ENCODE measurements at places on chromosomes 12 and 14. TPM values are rescaled to one million over a fixed set of nuclear protein-coding genes. Genes with fewer than 3 reads are reported as not detected.

DNA sequence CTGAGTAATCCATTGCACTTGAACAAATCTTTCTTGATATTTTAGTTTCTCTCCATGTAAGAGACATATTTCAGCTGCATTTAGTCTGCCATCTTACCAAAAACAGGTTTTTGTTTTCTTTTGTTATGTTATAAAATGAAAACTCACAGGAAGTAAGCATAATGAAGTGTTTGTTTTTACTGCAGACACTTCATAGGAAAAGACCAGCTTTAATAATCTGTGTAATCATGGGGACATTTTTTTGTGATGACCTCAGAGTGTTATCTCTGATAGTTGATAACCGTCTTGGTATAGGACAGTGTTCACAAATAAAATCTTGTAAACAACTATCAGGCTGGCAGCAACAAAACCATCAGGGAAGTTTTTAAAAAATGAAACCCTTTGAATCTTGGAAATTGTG lies 266.2 kb upstream of the OR4E1 start:
- DNase-seq, result no peak

EML5 gene
- total RNA-seq, result 0.16 TPM

PLCZ1 gene
- total RNA-seq, result not detected

GRCh38 chr14:95136631-95137030 lies 20.7 kb downstream of the DICER1 start:
- no peak for DNase-seq

SDR9C7 gene
- not detected for total RNA-seq
